ENCODE measurements at places on chromosomes 2 and 18. TPM values are rescaled to one million over a fixed set of nuclear protein-coding genes. Genes with fewer than 3 reads are reported as not detected.

DNA sequence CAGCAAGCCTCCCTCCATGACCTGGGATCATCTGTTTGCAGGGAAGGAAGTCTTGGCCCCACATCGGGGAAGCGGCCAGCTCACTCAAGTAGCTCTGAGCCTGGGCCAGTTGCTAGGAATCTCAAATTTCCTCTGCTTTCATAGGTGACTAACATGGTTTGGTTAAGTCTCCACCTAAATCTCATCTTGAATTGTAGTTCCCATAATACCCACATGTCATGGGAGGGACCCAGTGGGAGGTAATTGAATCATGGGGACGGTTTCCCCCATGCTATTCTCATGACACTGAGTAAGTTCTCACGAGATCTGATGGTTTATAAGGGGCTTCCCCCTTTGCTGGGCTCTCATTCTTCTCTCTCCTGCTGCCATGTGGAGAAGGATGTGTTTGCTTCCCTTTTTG is 75.2 kb downstream of the LBH start:
- no peak overlapping the region for H3K27ac ChIP-seq
- no peak overlapping the region for H3K4me3 ChIP-seq
- H3K4me1 ChIP-seq = no peaks in the 10 kb centered on the region
- H3K27me3 ChIP-seq = no peaks in the 10 kb centered on the region

DNA sequence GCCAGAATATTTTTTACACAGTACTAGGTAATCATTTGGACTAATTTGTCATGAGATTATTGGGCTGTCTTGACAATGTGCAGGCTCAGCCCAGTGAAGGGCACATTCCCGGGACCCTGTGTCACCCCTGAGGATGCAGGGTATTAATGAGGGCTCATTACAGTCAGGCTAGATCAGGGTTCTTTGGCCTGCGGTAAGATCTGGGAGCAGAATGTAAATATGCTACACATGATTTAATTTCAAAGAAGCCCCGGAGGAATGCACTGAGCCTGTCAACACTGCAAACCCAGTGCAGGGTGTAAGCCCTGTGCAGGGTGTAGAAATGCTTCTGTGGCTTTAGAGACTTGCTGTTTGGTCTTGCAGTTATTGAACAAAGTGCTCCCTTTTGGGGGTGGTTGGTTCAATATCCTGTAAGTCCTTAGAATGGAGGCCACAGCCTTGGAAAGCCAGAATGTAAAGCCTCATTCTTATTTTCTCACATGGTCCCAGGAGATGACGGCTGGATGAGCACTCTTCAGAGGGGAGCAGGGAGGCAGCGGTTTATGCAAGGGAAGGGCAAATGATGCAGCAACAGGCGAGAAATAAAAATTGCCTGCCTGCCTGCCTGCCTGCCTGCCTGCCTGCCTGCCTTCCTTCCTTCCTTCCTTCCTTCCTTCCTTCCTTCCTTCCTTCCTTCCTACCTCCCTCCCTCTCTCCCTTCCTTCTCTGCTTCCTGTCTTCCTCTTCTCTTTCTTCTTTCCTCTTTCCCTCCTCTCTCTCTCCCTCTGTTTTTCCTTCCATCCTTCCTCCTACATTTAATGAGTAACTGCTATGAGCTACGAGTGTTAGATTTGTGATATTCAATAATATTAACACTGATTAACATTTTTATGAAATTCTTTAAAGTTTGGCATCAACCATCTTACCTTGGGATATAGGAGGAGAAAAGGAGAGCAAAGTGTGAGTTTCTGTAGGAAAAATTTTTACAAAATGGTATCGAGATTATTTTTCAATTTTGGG is 148.8 kb downstream of the VAPA start:
- H3K4me1 ChIP-seq = peaks cover 8% of the 10 kb centered on the region
- no peak overlapping the region for H3K27ac ChIP-seq
- no peak for DNase-seq

DNA sequence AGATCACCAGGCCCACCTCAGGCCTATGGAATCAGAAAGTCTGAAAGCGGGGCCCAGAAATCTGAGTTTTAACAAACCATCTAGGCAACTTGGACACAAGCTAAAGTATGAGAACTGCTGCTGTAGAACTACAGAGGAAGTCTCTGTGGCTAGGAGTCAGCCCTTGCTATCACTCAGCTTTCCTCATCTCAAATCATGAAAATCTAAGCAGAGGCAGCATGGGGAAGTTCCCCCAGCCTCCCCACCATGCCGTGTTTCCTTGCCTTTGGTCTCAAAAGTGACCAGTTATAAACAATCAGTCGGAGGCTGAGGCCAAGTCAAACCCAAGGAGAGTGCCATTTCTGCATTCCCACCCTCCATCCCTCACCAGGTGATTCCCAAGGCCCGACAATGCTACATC is 404.7 kb downstream of the BCL11A start:
- no peaks in the 10 kb centered on the region for H3K4me1 ChIP-seq

GRCh38 chr2:241219856-241220356 is 31.4 kb downstream of the ANO7 start:
- peaks cover 16% of the 10 kb centered on the region for H3K4me1 ChIP-seq
- no peaks in the 10 kb centered on the region for H3K27me3 ChIP-seq
- no peak overlapping the region for H3K4me3 ChIP-seq

DNA sequence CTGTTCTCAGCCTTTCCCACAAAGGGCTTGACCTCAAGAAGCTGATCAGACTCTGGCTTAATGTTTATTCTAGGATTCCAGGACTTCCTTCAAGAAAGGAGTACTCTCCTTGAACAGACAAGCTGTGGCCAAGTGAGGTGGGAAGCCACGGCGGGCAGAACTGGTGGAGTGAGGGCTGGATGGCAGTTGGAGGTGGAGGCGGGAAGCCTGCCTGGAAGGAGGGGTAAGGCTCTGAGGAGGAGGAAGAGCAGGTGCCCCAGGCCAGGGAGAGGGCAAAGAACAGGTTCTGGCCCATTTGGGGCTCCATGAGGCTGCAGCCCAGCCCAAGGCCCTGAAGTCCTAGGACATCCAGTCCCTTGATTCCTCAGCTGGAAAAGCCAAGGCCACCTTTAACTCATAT is 143.9 kb downstream of the CYP26B1 start:
- H3K36me3 ChIP-seq = no peaks in the 10 kb centered on the region
- H3K4me3 ChIP-seq = no peak overlapping the region
- no peak overlapping the region for H3K27ac ChIP-seq
- no peak for DNase-seq
- H3K4me1 ChIP-seq = no peaks in the 10 kb centered on the region

DNA sequence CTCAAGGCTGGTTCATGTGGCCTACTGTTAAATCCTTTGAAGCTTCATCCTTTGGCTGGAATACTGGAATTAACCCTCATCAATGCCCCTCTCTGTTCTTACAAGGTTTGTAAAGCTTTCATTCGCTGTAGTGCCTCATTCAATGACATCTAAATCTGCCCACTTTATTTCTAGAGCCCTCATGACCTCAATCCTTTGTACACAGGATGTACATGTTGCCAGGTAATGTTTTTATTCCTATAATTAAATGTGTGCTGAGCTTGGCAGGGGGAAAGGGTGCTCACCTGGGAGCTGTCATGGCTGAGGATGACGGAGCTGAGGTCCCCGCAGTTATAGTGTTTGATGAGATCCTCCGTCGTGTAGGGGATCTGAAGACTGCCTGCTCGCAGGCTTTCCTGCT is 39.3 kb downstream of the TRABD2A start:
- no peak for DNase-seq
- H3K36me3 ChIP-seq = no peaks in the 10 kb centered on the region
- no peaks in the 10 kb centered on the region for H3K4me1 ChIP-seq

- no peaks in the 10 kb centered on the region for H3K4me1 ChIP-seq
- no peak for DNase-seq
- no peaks in the 10 kb centered on the region for H3K27me3 ChIP-seq
- H3K4me3 ChIP-seq = no peak overlapping the region
- no peaks in the 10 kb centered on the region for H3K36me3 ChIP-seq
Measured at GRCh38 chr18:33694593-33694992, 116.6 kb downstream of the ASXL3 start.

The LIMS4 gene
- total RNA-seq = 1.0 TPM

The KANSL1L gene
- total RNA-seq = 20.6 TPM

- H3K27ac ChIP-seq = no peak overlapping the region
- no peaks in the 10 kb centered on the region for H3K4me1 ChIP-seq
- H3K4me3 ChIP-seq = no peak overlapping the region
- no peaks in the 10 kb centered on the region for H3K27me3 ChIP-seq
- H3K36me3 ChIP-seq = no peaks in the 10 kb centered on the region
- DNase-seq = no peak
Measured at GRCh38 chr2:100260712-100261620, 61.3 kb downstream of the LONRF2 start.

DNA sequence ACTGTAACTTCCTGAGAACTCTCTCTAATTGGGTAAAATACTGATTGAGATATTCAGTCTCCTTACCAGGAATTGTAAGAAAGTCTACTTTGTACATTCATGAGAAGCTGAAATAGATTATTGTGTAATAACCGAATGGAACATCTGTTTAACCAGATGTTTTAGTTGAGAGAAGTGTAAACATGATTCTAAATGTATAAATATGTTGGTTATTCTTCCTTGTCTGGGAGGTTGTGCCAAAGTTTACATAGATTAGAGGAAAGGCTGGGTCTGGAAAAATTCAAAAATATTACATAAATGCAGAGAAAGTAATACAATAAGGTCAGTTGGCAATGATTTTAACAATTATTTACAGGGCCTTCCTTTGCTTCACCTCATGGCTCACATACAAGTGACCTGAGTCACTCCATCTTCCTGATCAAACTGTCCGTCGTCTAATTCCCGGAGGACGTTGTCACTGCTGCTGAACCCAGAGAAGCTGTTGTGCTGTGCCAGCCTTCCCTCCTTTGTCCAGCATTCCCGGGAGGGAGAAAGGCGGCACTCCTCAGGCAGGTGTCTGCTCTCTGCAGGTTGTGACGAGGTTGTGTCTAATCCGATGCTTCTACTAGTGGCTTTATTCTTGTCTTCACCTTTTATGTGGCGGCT is 55.9 kb downstream of the MOB4 start:
- H3K4me1 ChIP-seq = no peaks in the 10 kb centered on the region
- H3K27ac ChIP-seq = no peak overlapping the region
- no peaks in the 10 kb centered on the region for H3K36me3 ChIP-seq

GRCh38 chr2:100427627-100428258 is 10.3 kb upstream of the CHST10 start:
- DNase-seq = no peak
- H3K36me3 ChIP-seq = no peaks in the 10 kb centered on the region
- H3K4me3 ChIP-seq = no peak overlapping the region
- H3K27ac ChIP-seq = no peak overlapping the region
- no peaks in the 10 kb centered on the region for H3K27me3 ChIP-seq

DNA sequence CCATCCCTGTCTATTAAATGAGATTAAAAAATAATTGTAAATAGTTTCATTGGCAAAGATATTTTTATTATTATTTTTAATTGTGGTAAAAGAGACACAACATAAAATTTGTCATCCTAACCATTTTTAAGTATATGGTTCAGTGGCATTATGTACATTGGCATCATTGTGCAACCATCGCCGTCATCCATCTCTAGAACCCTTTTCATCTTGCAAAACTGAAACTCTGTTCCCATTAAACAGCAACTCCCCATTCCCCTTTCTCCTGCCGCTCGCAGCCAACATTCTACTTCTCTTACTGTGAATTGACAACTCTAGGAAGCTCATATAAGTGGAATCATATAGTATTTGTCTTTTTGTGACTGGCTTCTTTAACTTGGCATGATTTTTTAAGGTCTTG is 25.3 kb downstream of the LAMA3 start:
- no peaks in the 10 kb centered on the region for H3K36me3 ChIP-seq
- no peaks in the 10 kb centered on the region for H3K27me3 ChIP-seq
- DNase-seq = no peak
- H3K4me1 ChIP-seq = no peaks in the 10 kb centered on the region
- no peak overlapping the region for H3K27ac ChIP-seq
- no peak overlapping the region for H3K4me3 ChIP-seq

The TEX44 gene
- not detected for total RNA-seq

GRCh38 chr2:98297817-98298682 is 48.2 kb upstream of the CNGA3 start:
- no peaks in the 10 kb centered on the region for H3K4me1 ChIP-seq
- H3K27ac ChIP-seq = no peak overlapping the region
- no peaks in the 10 kb centered on the region for H3K36me3 ChIP-seq
- H3K27me3 ChIP-seq = no peaks in the 10 kb centered on the region
- no peak for DNase-seq

DNA sequence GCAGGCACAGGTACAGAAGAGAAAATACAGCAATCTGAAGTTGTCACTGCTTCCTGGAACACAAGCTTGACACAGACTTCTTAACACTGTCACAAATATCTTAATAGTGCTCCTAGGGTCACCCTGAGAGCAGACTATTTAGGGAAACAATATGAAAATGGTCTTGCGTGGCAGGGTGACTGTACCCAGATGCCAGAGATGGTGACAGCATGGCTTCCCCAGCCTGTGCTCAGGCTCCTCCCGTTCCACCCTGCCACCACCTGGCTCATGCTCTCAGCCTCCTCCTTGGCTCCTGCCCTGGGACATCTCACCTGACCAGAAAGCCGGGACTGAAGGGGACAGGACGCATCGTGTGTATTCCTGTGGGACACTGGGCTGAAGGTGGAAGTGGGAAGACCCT is 111.5 kb downstream of the RAPGEF4 start:
- no peaks in the 10 kb centered on the region for H3K4me1 ChIP-seq
- H3K4me3 ChIP-seq = no peak overlapping the region
- no peak for DNase-seq
- no peak overlapping the region for H3K27ac ChIP-seq
- H3K36me3 ChIP-seq = no peaks in the 10 kb centered on the region
- H3K27me3 ChIP-seq = no peaks in the 10 kb centered on the region

DNA sequence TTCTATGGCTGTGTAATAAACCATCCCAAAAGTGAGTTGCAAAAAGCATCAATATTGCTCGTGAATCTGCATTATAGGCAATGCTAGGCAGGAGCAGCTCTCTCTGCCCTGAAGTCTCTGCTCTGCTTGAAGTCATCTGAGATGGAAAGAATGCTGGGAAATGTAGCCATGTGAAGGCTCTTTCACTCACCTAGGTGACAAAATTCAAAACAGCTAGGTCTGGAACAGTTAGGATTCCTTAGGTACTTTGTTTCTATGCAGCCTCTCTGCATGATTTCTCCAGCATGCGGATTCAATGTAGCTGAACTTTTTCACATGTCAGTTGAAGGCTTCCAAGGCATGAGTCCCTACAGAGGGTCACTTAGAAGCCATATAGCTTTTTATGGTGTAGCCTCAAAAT is 1383.7 kb downstream of the LRP1B start:
- H3K4me3 ChIP-seq = no peak overlapping the region
- H3K4me1 ChIP-seq = no peaks in the 10 kb centered on the region
- H3K27me3 ChIP-seq = no peaks in the 10 kb centered on the region
- H3K27ac ChIP-seq = no peak overlapping the region
- DNase-seq = no peak

- no peaks in the 10 kb centered on the region for H3K36me3 ChIP-seq
- no peaks in the 10 kb centered on the region for H3K4me1 ChIP-seq
Measured at GRCh38 chr2:113274432-113274831, 4.3 kb downstream of the PAX8 start.

DNA sequence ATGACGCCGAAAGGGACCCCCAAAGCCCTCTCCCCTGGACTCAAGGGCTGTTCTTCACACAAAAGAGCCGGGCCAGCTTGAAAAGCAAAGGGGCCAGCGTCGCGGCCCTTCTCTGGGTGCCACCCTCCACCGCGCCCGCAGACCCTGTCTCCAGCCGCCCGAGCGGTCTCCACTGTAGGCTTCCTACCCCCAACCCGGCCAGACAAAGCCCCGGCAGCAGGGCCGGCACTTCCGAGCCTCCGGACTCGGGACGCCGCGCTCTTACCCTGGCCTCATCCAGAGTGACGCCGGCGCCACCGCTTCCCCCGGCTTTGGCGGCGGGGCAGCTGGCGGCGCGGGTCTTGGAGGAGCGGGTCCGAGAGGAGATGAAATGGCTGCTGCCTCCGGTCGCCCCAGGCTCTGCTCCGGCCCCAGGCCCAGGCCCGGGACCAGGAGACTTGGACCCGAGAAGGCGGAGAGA is 603 bp downstream of the ATAD2B start:
- H3K36me3 ChIP-seq = no peaks in the 10 kb centered on the region
- H3K27me3 ChIP-seq = no peaks in the 10 kb centered on the region
- H3K27ac ChIP-seq = peak overlapping the region; percentile 94
- peak overlapping the region; percentile 89 for H3K4me3 ChIP-seq
- no peak for DNase-seq

The DPP10 gene
- not detected for total RNA-seq

Data from gastrocnemius medialis (tissue), 4 donors.